ENCODE measurements at places on chromosomes 3 and 15. TPM values are rescaled to one million over a fixed set of nuclear protein-coding genes. Genes with fewer than 3 reads are reported as not detected.

Gene WDR72
- not detected for total RNA-seq

Gene GRAMD2A
- total RNA-seq = not detected

Gene TUSC7
- total RNA-seq = not detected

Gene THPO
- 0.16 TPM for total RNA-seq

Gene AMT
- total RNA-seq = 0.56 TPM

Gene LMAN1L
- not detected for total RNA-seq

Gene CACNA1D
- total RNA-seq = not detected

Gene LYZL4
- not detected for total RNA-seq

DNA sequence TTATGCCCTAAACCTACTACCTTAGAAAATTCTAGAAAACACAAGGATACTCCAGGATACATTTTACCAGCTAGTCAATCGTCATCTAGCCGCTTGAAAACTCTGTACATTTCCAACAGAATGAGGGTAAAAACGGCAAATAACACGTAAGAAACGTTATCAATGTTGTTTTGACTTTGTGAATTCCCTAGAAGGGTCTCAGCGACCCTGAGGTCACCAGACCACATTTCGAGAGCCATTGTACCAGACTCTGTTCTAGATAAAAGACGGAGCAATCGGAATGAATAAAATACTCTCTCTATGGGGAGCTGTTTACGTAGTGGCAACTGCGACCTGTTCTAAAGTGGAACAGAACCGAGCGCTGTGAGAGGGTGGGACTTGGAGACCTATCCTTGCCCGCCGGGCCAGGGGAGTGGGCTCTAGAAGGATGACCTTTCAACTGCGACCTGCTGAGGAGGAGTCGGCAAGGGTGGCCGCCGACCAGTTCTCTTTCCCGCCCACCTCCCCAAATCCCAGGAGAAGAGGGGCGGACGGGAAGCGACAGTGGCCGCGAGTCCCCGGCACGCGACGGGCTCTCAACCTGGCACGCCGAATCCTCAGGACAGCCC, 778 bp upstream of the AP4E1 start:
- no peak for DNase-seq

GRCh38 chr15:62066663-62067447, at the start of gene C2CD4A:
Gene C2CD4A (plus strand): TSS chr15:62066977. CDS start chr15:62067614, 637 bp downstream.
- peak; percentile 50 for DNase-seq

- no peak for DNase-seq
Observed at GRCh38 chr3:7385635-7386034, 524.7 kb downstream of the GRM7 start.

GRCh38 chr3:179272385-179272784, 21.5 kb upstream of the KCNMB3 start:
- peak; percentile 24 for DNase-seq

DNA sequence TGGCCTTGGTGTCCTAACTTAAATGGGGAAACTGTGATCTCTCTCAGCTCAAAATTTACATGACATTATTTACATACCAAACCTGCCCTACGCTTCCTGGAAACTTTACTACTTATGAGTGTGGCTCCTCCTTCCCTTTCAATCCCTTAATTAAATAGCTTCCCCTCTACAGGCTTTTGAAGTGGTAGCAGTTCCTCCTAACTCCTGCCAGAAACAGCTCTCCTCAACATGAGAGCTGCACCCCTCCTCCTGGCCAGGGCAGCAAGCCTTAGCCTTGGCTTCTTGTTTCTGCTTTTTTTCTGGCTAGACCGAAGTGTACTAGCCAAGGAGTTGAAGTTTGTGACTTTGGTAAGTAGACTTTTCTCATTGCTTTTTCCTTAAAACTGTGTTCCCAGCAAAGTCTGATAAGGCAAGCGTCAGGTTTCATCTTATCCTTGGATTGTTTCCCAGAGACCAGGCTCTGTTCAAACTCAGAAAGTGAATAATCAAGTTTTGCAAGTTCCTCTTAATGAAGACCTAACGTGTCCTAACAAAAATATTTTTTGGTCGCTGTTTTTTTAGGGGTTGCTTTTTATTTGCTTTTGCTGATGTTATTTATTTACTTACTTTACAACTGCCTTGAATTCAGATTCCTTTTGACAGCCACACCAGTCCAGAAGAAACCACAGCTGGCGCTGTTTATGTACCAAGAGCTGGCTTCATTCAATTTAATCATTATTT, at the start of gene ACP3:
Gene ACP3, plus strand, starts transcription at position 179 of the 720 bp plus-strand sequence. Its CDS starts 50 bp downstream, at position 229.
- DNase-seq = peak; percentile 27

DNA sequence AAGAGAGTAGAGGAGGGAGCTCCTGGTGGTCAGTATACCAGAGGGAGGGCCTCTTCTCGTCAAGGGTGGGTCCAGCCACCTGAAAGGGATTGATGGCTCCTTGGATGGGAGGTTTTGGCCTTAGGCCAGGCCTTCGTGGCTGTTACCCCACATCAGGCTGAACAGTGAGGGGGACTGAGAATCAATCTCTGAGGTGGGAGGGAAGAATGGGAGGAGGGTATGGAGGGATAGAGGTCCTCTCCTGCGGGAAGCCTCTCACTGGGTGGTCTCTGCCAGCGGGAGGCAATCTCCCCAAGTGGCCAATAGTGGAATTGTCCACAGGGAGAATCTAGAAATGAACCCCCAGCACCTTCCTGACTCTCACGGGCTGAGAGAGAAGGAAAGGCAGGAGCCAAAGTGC, 53.5 kb downstream of the BSN start:
- no peak for DNase-seq

GRCh38 chr15:91696981-91697380, 156.5 kb upstream of the SLCO3A1 start:
- DNase-seq = no peak

- peak; percentile 4 for DNase-seq
Observed at GRCh38 chr3:3737531-3737930, 61.7 kb upstream of the LRRN1 start.

DNA sequence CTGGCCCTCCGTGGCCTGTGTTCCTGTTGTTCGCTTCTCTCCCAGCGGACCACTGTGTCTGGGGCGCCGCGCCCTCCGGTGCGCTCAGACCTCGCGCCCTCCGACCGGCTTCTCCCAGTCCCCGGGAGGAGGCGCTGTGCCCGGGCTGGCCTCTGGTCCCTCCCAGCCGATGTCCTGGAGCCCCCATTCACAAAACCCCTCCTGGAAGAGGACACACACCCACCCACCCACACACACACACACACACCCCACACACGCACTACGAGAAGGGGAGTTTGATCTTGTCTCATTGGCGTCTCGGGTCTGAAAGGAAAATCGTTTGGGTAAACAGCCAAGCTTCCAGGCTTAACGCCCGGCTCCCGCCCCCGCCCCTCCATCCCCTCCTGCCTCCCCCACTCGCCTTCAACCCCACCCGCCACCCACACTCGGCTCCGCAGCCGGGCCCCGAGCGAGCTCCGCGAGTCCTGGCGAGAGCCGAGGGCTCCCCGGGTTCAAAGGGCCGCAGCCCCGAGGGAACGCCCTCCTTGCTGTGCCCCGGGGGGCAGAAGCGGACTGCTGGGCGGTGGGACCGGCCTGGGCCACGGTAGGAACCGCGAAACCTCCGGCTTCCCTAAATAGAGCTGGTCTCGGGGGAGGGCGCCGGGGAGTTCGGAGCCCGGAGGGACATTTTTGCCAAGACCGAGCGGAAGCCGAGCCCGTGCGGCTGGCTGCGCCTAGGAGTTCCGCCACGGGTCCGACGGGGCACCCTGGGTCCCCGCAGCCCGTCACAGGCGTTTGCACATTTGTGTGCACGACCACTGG, 23.6 kb downstream of the NR2F2 start:
- DNase-seq = peak; percentile 46

Data from myocyte (in vitro differentiated cells).